Left cardiac atrium (tissue), 4 donors: ENCODE measurements at places on chromosomes 7 and 10. TPM values are rescaled to one million over a fixed set of nuclear protein-coding genes. Genes with fewer than 3 reads are reported as not detected.

The RINT1 gene
- total RNA-seq = 13.8 TPM

The EGR2 gene
- 2.3 TPM for total RNA-seq

DNA sequence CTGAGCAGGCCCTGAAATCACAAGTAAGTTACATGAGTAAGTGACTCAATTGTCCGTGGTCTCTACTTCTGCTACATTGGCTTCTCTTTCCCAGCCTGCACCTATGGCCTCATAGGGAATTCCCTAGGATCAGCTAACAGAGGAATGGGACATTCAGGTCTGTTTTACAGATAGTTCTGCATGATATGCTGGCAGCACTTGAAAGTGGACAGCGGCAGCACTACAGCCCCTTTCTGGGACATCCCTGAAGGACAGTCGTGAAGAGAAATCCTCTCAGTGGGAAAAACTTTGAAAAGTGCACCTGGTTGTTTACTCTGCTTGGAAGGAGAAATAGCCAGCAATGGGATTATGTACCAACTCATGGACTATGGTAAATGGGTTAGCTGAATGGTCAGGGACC lies 293.1 kb upstream of the CACNA2D1 start:
- no peak for DNase-seq

- no peak for DNase-seq
These were observed 61.7 kb downstream of the DAGLB start for GRCh38 chr7:6385909-6386560.

DNA sequence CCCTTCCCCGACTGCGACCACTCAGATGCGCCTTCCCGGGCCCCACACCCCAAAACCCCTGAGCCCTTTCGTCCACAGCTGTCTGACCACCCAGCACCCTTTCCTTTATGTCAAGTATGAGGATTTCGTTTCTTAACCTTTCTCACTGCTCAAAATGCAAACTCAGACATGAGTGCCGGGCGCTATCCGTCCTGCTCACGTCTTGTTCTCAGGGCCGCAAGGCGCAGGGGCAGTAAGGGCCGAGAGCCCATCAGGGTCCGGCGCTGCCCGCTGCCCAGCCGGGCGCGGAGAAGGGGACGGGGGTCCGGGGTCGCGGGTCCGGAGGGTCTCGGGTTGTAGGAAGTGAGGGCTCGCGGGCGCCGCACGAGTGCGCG lies 670 bp upstream of the RBM33 start:
- no peak for DNase-seq

GRCh38 chr7:88919478-88920131 lies 124.1 kb upstream of the TEX47 start:
- no peak for DNase-seq
